Fibroblast of the conjunctiva (primary cell): ENCODE measurements at places on chromosomes 12 and 14.

- DNase-seq = no peak
Measured at GRCh38 chr14:62269204-62269603, 507.0 kb downstream of the SNAPC1 start.

DNA sequence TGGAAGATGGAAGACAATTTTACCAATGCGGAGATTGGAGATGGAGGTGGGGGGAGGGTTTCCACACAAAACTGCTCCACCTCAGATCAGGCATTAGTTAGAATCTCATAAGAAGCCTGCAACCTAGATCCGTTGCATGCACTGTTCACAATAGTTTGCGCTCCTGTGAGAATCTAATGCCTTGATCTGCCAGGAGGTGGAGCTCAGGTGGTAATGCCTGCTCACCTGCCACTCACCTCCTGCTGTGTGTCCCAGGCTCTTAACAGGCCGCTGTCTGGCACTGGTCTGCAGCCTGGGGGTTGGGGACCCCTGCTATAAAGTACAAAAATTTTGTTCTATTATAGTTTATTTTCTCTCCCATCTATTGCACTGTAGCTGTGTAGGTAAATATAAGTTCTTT is 84.9 kb upstream of the FOXG1 start:
- no peak for DNase-seq

DNA sequence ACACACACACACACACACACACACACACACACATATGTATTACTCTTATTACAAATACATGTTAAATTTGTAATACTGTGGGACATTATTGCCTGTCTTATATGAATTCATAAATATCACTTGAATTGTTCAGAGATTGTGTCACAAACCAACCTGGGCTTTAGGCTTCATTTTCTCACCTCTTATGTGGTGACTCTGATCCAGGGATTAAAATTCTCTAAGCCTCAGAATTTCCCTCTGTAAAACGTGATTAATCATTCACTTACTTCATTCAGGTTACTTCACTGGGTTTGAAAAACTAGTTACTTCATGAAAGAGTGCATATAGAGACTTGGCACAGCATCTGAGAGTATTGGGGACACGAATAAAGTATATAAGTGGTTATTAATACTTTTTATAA is 240.3 kb upstream of the PDZRN4 start:
- no peak for DNase-seq

DNA sequence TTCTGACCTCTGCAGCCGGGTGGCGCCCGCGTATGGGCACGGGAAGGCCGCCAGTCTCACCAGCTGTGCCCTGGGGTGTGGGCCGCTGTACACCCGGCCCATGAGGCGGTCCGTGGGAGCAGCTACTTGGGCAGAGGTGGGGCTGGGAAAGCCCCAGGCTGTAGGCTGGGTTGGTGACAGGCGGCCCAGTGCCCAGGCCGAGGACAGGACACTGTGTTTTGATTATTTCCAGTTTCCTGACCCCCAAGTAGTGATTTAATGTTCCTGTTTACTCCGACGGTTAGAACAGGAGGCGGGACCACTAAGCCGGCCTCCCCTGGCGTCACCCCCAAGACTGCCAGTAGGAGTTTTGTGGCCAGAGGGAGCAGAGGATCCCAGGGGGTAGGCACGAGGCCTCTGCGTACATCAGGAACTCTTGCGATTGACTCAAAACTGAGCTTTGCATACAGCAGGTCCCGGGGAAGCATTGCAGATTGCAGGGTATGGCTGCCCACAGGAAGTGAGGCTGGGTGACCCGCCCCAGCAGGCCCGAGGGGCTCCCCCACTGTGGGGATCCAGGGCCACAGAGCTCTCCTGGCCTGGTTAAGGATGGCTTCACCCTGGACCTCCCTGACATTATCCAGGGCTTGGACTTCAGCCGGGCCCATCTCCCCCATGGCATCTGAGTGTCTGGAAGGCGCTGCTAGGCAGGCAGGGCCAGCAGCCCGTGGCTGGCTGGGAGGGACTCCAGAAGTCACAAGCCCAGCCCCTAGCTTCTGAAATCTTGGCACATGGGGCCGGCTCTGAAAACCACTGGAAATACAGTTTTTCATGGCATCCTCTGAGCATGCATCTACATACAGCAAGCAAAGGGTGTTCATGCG is 42.5 kb upstream of the DIO3 start:
- DNase-seq = no peak

DNA sequence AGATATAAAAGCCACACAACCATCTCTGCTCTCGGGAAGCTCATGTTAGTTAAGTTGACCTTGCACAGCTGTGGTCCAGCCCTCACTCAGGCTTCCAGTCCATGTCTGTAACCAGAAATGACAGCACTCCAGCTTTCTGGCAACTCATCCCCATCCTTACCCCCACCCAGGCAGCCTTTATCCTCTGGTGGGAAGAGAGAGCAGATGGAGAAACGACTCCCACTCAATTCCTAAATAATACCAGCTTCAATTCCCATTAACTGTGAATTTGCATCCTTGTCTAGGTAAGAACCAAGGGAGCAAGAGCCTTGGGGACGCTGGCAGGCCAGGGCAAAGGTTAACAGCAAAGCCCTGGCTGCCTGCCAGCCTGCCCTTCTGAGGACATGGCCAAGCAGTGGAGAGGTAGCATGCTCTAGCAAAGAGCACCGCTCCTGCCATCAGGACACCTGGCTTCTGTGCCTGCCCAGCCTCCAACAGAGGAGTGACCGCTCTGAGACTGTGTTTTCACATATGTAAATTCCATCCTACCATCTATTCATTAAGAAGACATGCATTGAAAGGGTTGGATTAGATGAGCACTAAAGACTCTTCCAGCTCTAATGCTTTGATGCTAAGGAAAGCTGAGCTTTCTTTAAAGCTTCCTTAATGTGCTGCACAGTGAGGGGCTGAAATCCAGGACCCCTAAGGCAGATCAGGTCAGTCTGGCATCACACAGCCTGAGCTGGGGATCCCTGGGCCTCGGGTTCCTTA is 236.1 kb downstream of the GRIN2B start:
- DNase-seq = no peak

DNA sequence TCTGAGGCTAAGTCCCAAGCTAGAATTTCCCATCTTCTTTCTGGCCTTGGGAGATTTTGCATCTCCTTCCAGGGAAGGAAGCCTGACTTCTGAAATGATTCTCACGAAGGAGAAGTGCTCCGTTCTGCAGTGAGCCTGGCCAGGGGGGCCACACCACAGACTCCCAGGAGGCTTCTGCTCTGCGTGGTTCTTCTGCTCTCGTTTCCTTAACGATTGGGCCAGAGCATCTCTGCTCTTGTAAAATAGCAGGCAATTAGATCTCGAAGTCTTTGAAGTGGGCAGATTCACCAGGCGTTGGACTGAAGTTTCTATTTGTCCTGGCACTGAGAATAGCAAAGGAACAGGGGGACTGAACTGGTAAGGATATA is 6.7 kb upstream of the BATF start:
- DNase-seq = no peak

DNA sequence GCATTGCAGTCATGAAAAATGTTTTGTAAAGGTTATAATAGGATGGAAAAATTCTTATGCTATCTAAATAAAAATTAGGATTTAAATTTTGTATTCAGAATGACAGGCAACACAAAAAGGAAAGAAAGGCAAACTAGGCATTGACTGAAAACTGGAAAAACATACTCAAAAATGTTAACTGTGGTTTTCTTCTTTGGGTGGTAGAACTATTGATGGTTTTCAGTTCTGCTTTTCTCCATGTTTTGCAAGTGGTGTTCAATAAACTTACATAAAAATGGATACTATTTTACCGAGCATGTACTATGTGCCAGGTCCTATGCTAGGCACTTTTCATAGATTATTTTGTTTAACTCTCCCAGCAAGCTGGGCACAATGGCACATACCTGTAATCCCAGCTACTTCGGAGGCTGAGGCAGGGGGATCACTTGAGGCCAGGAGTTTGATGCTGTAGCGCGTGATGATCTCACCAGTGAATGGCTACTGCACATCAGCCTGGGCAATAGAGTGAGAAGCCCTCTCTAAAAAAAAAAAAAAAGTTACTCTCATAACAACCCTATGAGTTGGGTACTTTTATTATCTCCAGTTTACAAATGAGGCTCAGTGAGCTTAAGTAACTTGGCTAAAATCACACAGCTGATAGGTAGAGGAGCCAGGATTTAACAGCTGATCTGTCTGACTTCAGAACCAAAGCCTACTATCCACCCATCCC is 26.3 kb upstream of the TCP11L2 start:
- DNase-seq = no peak

GRCh38 chr14:99521176-99522024 is 40.2 kb downstream of the CCNK start:
- DNase-seq = no peak
